Heart left ventricle (tissue), 16 donors: ENCODE measurements at places on chromosomes 7 and 10. TPM values are rescaled to one million over a fixed set of nuclear protein-coding genes. Genes with fewer than 3 reads are reported as not detected.

- H3K4me1 ChIP-seq, result peaks cover 44% of the 10 kb centered on the region
- peak overlapping the region; percentile 83 for H3K27ac ChIP-seq
- no peaks in the 10 kb centered on the region for H3K36me3 ChIP-seq
- H3K4me3 ChIP-seq, result peak overlapping the region; percentile 70
- DNase-seq, result peak; percentile 46
These were observed 812 bp downstream of the DOCK1 start for GRCh38 chr10:126905776-126906703.

DNA sequence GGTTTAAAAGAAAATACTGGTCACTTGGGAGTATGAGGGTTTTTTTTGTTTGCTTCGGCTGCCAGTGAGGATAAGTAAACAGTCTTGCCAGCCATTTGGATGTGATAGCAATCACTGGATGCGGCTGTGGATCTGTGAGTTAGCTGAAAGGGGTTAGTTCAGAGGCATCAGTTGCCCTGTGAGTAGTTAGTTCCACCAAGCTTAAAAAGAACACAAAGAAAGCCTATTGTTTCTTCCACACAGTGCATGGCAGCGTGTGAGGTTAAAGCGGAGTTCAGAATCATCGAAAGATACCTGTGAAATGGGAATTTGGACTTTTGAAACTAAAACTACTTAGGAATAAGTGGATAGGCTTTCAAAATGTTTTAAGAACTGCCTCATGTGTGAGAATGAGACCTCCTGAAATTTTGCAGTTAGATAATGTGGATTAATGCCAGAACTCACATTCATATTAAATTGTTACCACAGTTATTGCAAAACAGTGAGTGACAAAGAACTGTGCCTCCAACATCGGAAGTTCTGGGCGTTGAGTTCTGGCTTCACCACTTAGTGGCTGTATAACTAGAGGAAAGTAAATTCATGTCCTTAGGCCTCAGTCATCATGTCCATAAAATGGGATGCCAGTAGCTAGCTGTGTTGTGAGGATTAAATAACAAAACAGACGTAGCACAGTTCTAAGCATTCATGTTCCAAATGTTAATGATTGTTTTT is 31.3 kb downstream of the KIAA1217 start:
- no peak overlapping the region for H3K4me3 ChIP-seq
- DNase-seq, result no peak
- no peak overlapping the region for H3K27ac ChIP-seq
- H3K4me1 ChIP-seq, result peaks cover 8% of the 10 kb centered on the region

GRCh38 chr10:69496352-69497230 is 45.3 kb downstream of the TSPAN15 start:
- DNase-seq, result no peak
- no peaks in the 10 kb centered on the region for H3K4me1 ChIP-seq
- H3K27ac ChIP-seq, result no peak overlapping the region
- H3K4me3 ChIP-seq, result no peak overlapping the region
- H3K36me3 ChIP-seq, result no peaks in the 10 kb centered on the region

DNA sequence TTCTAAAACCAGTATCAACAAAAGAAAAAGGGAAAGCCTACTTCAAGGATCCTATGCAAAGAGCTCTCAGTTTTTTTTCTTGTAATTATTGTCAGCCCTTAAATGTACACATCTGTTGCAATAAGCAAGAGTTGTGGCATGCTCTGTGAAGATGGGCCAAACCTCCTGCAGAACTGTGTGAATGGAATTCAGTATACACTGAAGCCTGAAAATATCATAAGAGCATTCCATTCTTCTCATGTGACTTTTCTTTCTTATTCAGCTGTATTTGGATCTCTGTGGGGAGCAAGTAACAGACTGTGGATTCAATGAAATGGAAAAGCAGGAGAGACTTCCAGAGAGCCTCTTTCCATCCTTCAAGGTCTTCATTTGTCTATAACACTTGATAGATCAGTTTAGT is 130.7 kb downstream of the SAMD9 start:
- no peaks in the 10 kb centered on the region for H3K36me3 ChIP-seq
- no peak overlapping the region for H3K4me3 ChIP-seq
- no peaks in the 10 kb centered on the region for H3K27me3 ChIP-seq
- H3K27ac ChIP-seq, result no peak overlapping the region

- H3K4me1 ChIP-seq, result no peaks in the 10 kb centered on the region
- H3K27me3 ChIP-seq, result peaks cover 6% of the 10 kb centered on the region
- H3K4me3 ChIP-seq, result no peak overlapping the region
- DNase-seq, result no peak
- no peak overlapping the region for H3K27ac ChIP-seq
These were observed 67.9 kb upstream of the PRKCQ start for GRCh38 chr10:6647811-6648526.

GRCh38 chr7:141877365-141877764 is 36.1 kb upstream of the PRSS37 start:
- H3K4me3 ChIP-seq, result no peak overlapping the region
- H3K36me3 ChIP-seq, result no peaks in the 10 kb centered on the region
- H3K27ac ChIP-seq, result no peak overlapping the region

GRCh38 chr7:50285269-50285668 is 19.2 kb upstream of the IKZF1 start:
- no peak overlapping the region for H3K27ac ChIP-seq
- no peak for DNase-seq
- no peaks in the 10 kb centered on the region for H3K27me3 ChIP-seq

DNA sequence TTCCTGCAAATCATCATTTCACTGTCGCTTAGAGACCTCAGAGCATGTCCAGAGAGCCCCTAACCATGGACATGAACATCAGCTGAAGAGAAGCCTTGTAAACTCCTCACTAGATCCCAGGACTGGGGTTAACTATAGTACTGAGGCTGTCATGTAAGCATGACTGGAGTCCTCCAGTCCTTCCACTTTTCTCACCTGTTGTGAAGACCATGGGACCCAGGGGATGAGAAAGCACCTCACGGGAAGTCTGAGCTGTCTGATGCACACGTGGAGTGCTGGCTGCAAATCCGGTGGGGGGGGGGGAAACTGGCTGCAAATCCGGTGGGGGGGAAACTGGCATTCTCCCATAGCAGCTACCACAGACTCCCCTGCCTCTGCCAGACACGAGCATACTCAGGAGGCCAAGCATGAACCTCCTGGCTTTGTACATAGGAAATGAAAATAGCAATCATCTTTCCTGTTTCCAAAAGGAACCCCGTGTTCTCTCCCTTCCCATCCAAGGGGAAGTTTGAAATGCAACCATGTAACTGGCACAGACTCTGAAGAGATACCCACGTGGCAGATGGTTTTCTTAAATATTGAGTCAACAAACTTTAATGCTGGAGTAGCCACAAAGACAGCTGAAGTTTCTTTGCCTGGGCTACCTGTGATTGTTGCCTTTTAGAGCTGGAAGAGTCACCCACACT is 261.4 kb downstream of the ZMYND11 start:
- peak overlapping the region; percentile 47 for H3K27ac ChIP-seq
- no peaks in the 10 kb centered on the region for H3K27me3 ChIP-seq
- no peak for DNase-seq

DNA sequence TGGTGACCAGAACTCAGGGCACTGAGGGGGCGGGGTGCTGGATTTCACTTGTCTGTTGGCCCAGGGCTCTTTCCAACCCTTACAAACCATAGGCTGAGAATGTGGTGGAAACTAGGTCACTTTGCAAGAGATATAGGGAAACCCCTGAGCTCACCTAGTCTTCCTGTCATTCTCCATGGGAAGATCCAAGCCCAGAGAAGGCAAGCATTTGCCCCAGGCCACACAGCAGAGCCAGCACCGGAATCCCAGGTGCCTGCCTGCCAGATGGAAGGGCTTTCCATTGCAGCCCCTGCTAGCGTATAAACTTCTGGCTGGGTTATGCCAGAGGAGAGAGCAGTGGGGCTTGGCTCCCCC is 427 bp downstream of the PYROXD2 start:
- H3K4me3 ChIP-seq, result peak overlapping the region; percentile 65
- DNase-seq, result no peak
- no peaks in the 10 kb centered on the region for H3K27me3 ChIP-seq
- H3K27ac ChIP-seq, result peak overlapping the region; percentile 67

GRCh38 chr7:34135924-34136323 is 230.6 kb downstream of the BMPER start:
- no peaks in the 10 kb centered on the region for H3K27me3 ChIP-seq
- H3K4me1 ChIP-seq, result no peaks in the 10 kb centered on the region
- no peak overlapping the region for H3K27ac ChIP-seq
- H3K4me3 ChIP-seq, result no peak overlapping the region

DNA sequence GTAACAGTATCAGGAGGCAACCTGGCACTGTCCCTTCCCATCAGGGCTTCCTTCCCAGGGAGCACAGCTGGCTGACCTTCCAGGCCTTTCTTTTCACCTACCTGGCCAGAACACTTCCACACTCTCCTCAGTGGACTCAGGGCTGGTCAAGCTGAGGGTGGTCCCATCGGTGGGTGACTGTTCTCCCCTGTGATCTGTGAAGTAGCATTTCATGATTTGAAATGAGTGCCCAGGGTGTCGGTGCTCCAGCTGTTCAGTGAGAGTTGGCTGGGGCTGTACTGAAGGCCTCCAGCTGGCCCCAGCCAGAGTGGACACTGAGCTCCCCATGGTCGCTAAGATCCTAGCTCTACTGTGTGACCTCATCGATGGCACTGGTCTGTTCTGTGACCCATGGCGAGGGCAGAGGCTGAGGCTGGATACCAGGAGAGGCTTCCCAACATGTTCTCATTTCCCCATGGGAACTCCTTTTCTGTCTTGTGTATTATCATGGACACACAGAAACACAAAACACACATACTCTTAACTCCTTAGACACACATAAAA is at the start of gene FAM170B:
FAM170B (minus strand) TSS at position 316 of the 543 bp plus-strand sequence; CDS start at position 213, 103 bp downstream.
- no peak within 1 kb of the TSS for H3K4me3 ChIP-seq
- no peaks in the 10 kb centered on the region for H3K27me3 ChIP-seq
- no peaks in the 10 kb centered on the region for H3K4me1 ChIP-seq
- H3K36me3 ChIP-seq, result no peaks in the 10 kb centered on the region
- DNase-seq, result no peak

GRCh38 chr7:38506004-38506403 is 125.2 kb downstream of the AMPH start:
- no peaks in the 10 kb centered on the region for H3K4me1 ChIP-seq
- H3K27ac ChIP-seq, result no peak overlapping the region
- no peak for DNase-seq
- H3K27me3 ChIP-seq, result no peaks in the 10 kb centered on the region
- H3K4me3 ChIP-seq, result no peak overlapping the region

- H3K4me3 ChIP-seq, result no peak overlapping the region
- no peak overlapping the region for H3K27ac ChIP-seq
- no peaks in the 10 kb centered on the region for H3K36me3 ChIP-seq
- no peak for DNase-seq
These were observed 131.3 kb downstream of the AKR1D1 start for GRCh38 chr7:138207555-138207971.

GRCh38 chr7:110413038-110413437 is 677.9 kb upstream of the LRRN3 start:
- no peak overlapping the region for H3K4me3 ChIP-seq
- no peak for DNase-seq
- no peaks in the 10 kb centered on the region for H3K36me3 ChIP-seq

EFCAB10 gene
- not detected for polyA plus RNA-seq

CALML3 gene
- not detected for polyA plus RNA-seq

ASIC3 gene
- 12.9 TPM for polyA plus RNA-seq

HHEX gene
- polyA plus RNA-seq, result 3.5 TPM

PNLIP gene
- not detected for polyA plus RNA-seq

RELN gene
- polyA plus RNA-seq, result 0.46 TPM

MTURN gene
- 7.7 TPM for polyA plus RNA-seq

AKR1E2 gene
- 1.8 TPM for polyA plus RNA-seq
